ENCODE measurements at places on chromosomes 3 and 15.
A peak's percentile ranks its signal among the peaks of the same experiment; 100 is the strongest.

GRCh38 chr3:37117548-37117947 is 56.8 kb downstream of the LRRFIP2 start:
- no peak for DNase-seq

GRCh38 chr3:43330981-43331380 is 44.6 kb downstream of the SNRK start:
- DNase-seq: no peak

GRCh38 chr15:62469478-62469873 is 304.4 kb upstream of the C2CD4B start:
- no peak for DNase-seq

GRCh38 chr3:55571216-55571813 is 84.2 kb upstream of the WNT5A start:
- DNase-seq: no peak

- no peak for DNase-seq
Measured at GRCh38 chr3:171982828-171983227, 56.5 kb upstream of the FNDC3B start.

DNA sequence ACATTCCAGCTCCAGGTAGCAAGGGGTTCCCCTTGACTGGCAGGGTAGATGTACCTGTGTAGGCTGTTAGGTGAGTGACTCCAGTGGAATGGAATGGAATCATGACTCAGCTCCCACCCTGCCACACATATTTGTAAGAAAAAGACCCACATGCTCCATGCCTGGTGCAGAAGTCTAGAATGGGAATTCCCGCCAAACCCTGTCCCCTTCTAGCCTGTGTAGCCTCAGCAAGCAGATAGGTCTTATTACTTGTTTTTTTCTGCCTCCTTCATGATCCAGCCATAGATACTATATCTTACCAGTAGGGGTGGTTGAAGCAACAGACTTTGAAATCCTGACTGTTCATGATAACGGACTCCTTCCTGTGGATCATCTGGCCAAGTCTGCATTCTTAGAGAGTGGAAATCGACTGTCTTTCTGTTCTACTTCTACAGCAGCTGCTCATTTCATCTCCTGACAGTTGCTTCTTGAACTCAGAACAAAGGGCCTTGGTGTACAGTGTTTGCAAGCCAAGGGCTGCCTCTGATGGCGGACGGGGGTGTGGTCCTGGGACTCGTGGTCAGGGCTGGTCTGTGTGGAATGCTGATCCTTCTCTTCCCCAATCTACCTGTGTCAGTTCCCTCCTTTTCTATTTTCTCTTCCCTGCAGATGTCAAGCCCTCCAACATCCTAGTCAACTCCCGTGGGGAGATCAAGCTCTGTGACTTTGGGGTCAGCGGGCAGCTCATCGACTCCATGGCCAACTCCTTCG is 16.3 kb downstream of the SNAPC5 start:
- no peak for DNase-seq

DNA sequence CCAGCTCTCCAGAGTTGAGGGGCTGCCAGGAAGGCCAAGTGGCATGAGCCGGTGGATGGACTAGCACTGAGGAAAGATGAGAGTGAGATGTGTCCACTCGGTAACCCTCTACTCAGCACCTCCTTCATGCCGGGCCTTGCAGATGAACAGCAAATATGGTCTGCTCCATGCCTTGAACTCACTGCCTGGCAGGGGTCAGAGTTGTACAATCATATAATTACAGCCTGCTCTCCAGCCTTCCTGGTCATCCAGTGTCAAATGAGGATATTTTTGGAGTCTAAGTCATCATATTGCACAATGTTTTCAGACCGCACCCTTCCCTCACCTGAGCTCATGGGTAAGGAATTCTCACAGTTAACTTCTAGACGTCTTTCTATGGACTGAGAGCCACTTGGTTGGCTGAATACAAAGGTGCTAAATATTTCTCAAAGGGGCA is 4.9 kb downstream of the MGLL start:
- no peak for DNase-seq

DNA sequence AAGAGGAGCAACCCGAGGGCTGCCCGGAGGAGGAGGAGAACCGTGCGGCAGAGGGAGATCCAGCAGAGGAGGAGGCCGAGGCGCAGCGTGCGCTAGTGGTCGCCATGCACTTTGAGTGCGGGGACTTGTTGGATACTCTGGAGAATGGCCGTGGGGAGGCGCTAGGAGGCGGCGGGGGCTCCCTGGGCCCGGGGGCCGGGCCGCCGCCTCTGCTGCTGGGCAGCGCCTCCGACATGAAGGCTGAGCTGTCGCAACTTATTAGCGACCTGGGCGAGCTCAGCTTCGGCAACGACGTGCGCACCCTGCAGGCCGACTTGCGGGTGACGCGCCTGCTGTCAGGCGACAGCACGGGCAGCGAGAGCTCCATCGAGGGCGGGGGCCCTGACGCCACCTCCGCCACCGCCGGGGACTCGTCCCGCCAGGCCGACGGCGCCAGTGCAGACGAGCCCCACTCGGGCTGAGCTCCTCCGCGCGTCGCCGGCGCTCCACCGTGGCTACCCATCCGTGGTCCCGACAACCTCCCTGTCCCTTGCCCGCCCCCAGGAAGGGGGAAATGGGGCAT is 2.0 kb downstream of the FAM43A start:
- peak; percentile 75 for DNase-seq

- DNase-seq: peak; percentile 53
Measured at GRCh38 chr3:20054549-20054987, 14.3 kb downstream of the KAT2B start.

DNA sequence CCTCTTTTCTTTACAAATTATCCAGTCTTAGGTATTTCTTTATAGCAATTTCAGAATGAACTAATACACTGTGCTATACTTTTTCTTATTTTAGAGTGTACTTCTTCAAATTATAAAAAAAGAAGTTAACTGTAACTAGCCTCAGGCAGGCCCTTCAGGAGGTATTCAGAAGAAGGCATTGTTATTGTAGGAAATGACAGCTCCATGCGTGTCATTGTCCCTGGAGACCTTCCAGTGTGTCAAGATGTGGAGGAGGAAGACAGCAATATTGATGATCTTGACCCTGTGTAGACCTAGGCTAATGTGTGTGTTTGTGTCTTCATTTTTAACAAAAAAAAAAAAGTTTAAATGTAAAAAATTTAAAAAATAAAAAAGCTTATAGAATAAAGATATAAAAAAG is 55.5 kb downstream of the IL12A start:
- DNase-seq: no peak

DNA sequence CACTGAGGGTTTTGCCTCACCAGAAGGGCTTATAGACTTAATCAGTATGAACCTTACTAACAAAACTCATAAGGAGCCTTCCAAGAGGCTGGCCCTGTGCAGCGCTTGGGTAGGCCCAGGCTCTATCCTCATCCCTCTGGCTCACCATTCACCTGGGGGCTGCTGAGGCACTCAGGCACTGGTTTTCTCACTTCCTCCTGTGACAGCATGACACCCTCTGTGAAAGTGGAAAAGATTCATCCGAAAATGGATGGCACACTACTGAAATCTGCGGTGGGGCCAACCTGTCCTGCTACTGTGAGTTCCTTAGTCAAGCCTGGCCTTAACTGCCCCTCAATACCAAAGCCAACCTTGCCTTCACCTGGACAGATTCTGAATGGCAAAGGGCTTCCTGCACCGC is 41.3 kb downstream of the PSMD6 start:
- DNase-seq: no peak

DNA sequence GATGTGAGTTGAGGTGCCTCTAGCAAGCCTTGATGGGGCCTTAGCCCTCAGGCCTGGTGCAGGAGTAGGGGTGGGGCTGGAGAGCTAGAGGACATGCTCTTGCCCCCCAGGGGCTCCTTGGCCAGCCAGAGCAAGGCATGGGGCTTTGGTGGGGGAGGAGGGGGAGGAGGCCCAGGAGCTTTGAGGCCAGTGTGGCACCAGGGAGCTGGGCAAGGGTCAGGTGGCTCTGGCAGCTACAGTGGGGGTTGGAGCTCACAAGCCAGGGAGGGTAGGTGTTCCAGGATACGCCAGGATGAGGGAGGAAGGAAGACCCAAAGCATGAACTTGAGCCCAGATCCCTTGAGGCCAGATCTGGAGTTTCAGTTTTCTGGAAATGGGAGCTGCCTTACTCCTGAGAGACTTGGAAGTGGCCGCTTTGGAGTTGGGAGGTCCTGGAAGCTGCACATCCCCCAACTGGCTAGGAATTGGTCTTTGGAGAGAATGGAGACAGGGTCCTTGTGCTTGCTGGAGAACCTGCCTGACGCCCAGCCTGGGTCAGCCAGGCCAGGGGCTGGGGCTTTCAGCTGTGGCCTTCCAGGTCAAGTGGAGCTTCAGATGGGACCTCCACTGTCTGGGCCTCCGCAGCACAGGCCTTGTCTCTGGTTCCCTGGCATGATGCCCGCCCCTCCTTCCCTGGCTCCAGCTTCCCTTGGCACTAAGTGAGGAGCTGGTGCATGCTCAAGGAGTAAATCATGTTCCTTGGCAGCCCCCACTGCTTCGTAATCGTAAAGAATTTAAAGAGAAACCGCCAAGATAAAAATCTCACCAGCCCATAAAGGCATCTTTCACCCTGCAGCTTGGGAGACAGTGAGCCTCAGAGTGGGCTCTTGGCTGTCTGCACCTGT is 8.7 kb downstream of the SEMA3F start:
- DNase-seq: no peak

DNA sequence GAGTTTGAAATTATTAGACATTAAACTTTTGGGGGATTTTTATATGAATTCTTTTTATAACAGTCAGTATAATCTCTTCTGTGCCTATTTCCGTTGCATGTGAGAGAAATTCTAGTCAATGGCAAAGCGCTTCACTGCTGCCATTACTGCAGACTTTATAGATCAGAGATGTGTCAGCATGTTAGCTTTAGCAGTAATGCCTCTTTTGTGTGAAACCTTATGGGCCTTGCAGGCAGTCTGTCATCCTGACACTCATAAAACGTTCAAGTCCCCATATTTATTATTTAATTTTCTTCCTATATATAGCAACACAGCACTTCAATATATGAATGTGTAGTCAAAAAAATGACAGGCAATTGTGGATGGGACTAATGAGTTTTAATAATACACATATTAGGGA is 191.0 kb downstream of the NLGN1 start:
- no peak for DNase-seq

DNA sequence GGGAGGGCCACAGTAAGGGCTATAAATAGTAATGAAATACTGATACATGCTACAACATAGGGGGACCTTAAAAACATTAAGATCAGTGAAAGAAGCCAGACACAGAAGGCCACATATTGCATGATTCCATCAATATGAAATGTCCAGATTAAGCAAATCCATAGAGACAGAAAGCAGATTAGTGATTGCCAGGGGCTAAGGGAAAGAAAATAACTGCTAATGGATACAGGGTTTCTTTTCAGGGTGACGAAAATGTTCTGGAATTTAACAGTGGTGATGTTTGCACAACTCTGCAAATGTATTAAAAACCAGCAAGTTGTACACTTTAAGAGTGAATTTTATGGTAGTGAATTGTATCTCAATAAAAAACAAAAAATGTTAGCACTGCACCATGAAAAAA is 37.0 kb downstream of the PIK3R4 start:
- DNase-seq: no peak

GRCh38 chr15:63560741-63561448 is 36.3 kb upstream of the FBXL22 start:
- DNase-seq: peak; percentile 57

DNA sequence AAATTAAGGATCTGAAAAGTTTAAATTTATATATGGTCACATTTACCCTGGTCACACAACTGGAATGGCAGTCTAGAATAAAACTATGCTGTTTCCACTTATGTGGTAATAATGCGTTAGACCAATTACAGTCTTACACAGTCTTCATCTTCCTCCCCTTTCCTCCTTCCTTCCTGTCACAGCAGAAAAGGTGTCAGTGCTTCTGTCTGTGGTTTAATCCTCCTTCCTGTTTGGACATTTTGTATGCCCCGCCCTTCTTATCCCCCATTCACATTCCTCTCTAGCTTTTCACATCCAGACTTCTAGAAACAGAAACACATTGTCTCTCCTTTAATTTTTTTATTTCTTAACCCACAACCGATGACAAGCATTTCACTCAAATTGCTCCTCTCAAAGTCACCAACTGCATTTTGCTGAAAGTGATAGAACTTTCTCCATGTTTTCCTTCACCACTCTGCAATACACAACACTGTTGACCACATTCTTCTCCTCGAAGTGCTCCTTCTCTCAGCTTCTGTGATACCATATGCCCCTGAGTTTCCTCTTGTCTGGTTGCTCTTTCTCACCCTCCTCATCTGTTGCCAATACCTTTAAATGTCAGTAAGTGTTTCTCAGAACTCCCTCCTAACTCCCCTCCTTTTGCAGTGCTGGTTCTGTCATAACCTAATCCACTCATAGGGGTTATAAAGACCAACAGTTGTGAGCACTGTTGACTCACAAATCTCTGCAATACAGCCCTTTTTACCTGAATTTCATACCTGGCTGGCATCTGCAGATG is 271.6 kb downstream of the UBE2E2 start:
- no peak for DNase-seq

DNA sequence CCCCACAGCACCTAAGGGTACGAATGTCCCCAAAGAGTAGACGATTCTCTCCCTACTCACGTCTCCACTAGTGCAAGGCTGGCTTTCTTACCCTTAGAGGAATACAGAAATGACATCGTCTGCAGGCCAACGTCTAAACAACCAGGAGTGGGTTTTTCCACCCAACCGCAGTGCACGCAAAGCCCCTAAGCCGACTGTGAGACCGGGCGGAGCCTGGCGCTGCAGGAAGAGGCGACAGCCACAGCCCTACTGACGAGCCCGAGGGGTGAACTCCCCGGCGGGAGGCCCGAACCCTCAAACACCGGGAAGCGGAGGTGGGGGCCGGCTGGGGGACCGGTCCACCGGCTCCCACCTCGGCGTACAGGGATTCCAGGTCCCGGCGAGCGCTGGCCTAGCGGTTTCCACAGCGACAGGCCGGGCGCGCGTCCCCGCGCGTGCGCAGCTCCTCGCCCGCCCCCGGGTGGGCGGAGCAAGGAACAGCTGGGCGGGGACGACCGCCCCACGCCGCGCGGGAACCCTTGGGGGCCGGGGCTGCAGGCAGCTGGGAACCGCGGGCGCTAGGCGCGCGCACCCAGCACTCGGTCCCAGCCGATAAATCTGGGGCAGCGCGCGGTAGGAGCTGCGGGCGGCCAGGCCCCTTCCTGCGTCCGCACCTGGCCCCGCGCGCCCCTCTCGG is at the start of the genes CEP19 and PIGX:
CEP19 (minus strand) TSS at position 413 of the 676 bp plus-strand sequence. CDS start 3,593 bp downstream, outside the sequence.
PIGX (plus strand) TSS at position 540 of the 676 bp plus-strand sequence.
- peak; percentile 79 for DNase-seq
